ENCODE measurements at places on chromosomes 16 and 17. TPM values are rescaled to one million over a fixed set of nuclear protein-coding genes. Genes with fewer than 3 reads are reported as not detected.

GFAP gene
- not detected for total RNA-seq

PERCC1 gene
- total RNA-seq = not detected

SMIM36 gene
- total RNA-seq = not detected

UBE2G1 gene
- total RNA-seq = 37.8 TPM

MYOCD gene
- total RNA-seq = under 0.01 TPM

COG1 gene
- total RNA-seq = 20.2 TPM
